ENCODE measurements at places on chromosomes 12 and 14.

DNA sequence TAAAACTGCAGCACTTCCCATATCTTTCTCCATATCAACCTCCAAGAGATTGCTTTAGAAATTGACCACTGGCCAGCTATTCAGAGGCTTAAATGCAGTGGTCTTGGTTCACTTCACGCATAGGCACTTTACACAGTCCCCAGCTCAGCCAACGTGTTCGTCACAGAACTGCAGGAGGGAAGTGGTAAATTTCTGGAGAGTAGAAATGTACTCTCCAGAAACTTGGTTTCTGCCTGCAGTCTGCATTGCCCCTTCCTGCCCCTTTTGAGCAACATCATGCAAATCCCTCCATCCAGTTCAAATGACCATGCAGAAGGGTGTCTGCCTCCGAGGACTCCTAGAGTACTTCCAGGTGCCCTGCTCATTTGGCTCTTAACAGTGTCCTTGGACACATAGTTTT lies 42.7 kb upstream of the NEDD1 start:
- DNase-seq = no peak

GRCh38 chr12:61810486-61810885 lies 449.7 kb upstream of the USP15 start:
- DNase-seq = no peak

DNA sequence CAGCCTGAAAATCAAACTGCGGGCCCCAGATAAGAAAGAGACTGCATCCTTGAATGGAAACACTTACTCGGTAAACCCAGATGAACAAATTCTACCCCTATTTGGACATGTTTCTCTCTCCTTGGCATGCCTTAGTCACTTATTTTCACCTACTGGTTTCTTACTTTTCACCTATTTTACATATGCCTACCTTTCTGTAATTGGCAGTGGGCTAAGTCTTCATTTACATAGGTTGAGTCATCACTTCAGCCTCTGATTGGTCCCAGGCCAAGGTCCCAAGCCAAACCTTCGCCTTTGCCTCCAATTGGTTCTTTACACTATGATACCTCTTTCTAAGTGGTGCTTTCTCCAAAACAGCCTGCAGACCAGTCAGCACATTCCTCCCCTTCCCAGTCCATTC lies 111.3 kb downstream of the DYRK2 start:
- DNase-seq = no peak

GRCh38 chr12:32270818-32271710 lies 128.3 kb upstream of the FGD4 start:
- no peak for DNase-seq

DNA sequence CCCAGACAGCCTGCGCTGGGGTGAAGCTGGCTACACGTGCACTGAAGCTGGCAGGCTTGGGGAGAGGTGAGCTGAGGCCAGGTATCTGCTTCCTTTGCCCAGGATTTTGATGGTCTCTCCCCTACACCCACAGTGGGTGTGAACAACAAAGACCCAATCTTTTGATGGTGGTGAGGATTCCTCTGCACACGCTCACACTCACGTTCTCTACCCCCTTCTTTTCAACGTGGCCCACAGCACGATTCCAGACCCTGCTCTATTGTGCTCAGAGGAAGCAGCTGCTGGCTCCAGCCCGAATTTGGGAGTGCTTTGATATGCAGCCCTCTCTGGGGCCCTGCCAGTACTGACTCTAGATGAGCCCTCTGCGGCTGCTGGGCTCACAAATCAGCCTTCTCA lies 4.9 kb downstream of the CD9 start:
- DNase-seq = no peak

DNA sequence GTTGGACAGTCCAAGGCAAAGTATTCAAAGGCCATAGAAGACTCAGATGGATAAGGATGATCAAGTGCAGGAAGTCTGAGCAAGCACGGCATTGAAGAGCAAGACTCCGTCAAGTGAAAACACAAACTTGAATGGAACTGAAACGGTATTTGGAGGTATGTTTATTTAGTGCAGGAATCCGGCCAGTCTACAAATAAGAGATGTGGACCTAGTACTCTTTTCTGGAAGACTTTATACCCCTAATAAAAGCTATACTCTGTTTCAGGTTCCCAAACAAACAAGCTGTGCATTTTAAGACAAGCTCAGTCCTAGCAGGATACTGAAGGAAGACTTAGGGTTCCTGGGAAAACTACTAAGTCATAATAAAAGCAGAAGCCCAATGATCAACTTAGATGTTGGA lies 100.8 kb upstream of the NEDD1 start:
- no peak for DNase-seq

- peak; percentile 36 for DNase-seq
Measured at GRCh38 chr14:106564058-106564643, 1037.8 kb downstream of the TMEM121 start.

DNA sequence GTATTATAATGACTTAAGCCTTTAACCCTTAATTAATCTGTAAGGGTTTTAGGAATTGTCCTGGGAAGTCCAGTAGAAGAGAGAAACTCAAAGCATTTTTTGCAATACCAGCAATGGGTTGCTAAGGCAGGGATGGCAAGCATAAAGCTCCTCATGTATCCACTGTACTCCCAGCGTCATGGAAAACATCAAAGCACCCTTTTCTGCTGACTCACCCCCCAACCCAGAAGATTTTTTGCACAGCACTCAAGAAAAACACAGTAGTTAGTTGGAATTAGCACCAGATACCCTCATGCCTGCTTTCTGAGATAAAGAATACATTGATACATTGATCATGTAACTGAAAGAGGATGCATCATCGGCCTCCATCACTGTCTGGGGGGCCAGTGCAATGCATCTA lies 199.1 kb upstream of the CNOT2 start:
- no peak for DNase-seq

- DNase-seq = no peak
Measured at GRCh38 chr14:20750194-20750593, 4.5 kb downstream of the EDDM3A start.

- DNase-seq = no peak
Measured at GRCh38 chr14:67852926-67853604, 33.5 kb downstream of the RAD51B start.

- no peak for DNase-seq
Measured at GRCh38 chr12:71639341-71639760, 24.3 kb downstream of the ZFC3H1 start.

GRCh38 chr14:100446572-100446971 lies 123.4 kb downstream of the SLC25A47 start:
- no peak for DNase-seq

- DNase-seq = no peak
Measured at GRCh38 chr12:114241973-114242434, 163.9 kb downstream of the TBX5 start.

GRCh38 chr12:63206909-63207308 lies 55.9 kb upstream of the AVPR1A start:
- no peak for DNase-seq

DNA sequence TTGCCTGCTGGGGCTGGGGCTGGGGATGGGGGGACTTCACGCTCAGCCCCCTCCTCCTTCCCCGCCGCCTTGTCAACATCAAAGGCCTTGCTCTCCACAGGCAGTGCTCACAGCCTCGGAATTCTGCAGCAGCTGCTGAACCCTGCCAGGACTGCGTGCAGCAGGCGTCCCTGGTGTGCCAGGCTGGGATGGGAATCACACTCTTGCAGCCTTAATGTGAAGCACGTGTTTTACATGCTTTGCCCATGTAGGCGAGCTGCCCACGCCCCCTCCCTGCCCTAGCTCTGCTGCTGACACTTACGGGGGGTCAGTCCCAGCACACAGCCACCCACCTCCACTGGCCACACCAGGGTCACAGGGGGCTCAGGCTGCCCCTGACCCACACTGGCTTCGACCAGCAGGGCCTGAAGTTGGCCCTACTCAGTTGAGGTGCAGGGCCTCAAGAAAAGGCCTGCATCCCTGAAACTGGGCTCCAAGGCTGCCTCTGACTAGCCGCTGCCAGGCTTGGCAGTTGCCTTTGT lies 276.2 kb upstream of the RTL1 start:
- DNase-seq = no peak

DNA sequence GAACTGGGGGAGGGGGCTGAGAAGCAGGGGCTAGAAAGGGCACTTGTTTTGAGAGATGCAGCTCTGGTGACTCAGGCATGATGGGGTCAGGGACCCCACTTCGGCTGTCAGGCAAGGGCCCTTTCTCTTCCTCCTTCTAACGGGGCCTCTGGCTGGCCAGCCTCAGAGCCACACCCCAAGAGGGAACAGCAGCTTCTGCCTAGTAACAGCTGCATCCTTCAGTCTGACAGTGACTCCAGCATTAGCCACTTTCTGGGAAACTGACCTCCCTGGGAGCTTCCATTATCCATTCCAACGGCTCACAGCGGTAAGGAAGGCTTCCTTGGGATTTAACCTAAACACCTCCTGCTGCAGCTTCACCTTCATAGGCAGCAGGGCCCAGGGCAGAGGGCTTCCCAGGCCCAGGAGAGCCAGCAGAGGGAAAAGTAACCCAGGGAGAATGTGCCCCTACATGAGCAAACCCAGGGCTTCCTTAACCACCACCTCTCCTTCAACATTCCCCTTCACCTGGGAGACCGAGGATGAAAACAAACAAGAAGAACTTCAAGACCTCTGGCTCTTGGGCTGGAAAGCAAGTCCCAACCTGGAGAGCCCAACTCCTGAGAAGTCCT lies 2.7 kb downstream of the NCKAP5L start:
- no peak for DNase-seq

DNA sequence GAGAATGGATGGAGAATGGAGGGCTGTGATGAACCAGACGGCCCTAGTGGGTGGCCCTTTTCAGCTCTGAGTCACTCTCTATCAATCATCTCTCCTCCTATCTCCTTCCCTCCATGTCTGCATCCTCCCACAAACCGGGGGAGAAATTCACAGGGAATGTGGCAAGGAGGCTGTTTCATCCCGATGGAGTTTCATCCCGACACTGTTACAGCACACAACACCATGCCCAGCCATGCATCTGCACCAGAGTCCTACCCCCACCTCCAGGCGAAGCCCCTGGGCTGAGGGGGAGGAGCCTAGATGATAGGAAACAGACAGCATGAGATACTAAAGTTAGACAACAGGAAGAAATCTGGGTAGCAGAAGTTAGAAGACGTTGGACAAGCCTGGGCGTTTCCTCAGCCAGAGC lies 20.8 kb downstream of the SLC8B1 start:
- DNase-seq = no peak

GRCh38 chr12:3313675-3314663 lies 177.0 kb upstream of the PRMT8 start:
- DNase-seq = no peak

DNA sequence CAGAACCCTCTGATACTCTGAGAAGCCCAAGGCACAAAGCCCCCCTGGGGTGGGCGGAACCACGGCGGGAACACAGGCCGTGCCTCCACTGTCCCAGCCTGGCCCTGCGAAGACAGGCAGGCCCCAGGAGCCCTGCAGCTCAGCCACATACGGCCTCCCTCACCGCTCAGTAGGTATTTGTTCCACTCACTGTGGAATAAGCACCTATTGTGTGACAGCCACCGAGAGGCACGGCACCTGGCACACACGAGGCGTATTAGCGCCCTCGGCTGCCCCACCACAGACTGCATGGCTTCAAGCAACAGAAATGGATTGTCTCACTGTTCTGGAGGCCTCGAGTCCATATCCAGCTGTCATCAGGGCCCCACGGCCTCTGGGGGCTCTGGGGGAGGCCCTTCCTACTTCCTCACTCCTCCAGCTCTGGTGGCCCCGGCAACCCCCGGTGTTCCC lies 66.3 kb downstream of the NCOR2 start:
- DNase-seq = no peak

- no peak for DNase-seq
Measured at GRCh38 chr14:34912182-34912581, 37.0 kb upstream of the BAZ1A start.

DNA sequence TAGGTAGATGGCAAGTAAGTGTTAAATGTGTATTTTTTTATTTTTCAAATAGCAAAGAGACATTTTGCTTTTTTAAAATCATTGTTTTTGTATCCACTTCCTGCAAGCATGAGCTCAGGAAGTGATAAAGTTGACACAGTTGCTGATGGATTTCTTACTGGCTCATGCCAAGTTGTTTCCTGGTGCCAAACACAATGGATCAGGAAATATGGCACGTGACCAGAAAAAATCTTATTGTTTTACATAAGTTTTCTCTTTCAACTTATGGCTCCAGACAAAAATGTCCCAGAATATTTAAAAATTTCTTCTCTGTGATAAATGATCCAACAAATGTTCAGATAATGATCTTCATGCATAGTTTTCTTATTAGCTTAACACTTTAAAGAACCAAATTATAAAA lies 1279.1 kb upstream of the FLRT2 start:
- DNase-seq = no peak

GRCh38 chr12:120473807-120474615 lies 4.5 kb upstream of the SRSF9 start:
- DNase-seq = no peak

DNA sequence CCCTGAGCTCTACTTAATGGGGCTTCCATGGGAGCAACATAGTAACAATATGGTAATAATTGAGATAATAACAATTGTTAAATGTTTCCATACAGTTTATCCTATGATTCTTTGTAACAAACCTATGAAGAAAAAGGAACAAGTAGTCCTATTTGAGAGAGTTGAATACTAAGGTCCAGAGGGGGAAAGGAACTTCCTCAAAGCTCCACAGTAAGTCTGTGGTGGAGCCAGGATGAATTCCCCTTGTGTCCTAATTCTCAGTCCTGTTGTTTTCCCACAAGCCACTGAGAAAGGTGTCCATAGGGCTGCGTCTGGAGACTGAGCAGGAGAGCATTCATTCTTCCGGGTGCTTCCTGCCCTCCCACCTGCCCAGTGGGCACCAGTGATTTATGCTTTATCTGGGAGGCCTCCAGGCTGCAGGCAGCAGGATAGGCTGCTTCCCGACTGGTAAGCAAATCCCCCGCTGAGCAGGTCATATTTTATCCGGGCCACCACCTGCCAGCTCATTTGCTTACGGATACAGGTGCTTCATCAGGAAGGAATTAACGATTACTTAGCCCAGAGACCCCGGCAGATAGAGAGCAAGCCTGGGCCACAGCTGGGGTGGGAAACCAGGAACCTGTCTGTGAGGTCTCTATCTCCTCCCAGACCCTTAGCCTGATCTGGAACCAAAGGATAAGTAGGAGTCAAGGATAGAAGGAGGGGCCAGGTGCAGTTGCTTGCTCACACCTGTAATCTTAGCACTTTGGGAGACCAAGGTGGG lies 33.9 kb upstream of the FAM222A start:
- no peak for DNase-seq

- no peak for DNase-seq
Measured at GRCh38 chr12:131357185-131357747, 353.6 kb upstream of the SFSWAP start.

DNA sequence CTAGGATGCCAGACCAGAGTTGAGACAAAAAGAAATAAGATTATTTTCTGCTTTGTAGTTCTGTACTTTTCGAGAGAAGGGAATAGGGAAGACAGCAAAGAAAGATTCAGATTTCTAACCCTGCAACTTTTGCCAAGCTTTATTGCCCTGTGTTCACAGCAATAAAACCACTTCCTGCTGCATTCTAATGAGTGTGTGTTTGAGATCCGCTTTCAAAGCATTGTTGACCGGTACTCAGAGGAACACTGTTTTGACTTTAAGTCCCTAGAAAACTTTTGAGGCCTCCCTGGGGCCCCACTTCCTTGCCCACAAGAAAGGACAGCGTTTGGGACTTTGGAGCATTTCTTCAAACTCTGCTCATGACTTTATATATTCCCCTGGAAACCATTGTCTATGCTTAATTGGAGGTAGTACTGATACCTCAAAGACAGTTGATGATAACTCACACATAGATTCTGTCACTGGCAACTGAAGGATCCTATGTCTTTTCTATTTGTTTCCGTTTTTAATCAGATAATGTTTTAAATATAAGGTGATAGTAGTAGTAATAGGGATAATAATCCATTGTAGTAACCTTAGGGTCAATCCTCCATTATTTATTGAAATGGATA lies 1.3 kb downstream of the RNASE6 start:
- DNase-seq = no peak
